ENCODE measurements at places on chromosomes 7 and 10. TPM values are rescaled to one million over a fixed set of nuclear protein-coding genes. Genes with fewer than 3 reads are reported as not detected.

- H3K27ac ChIP-seq, result peak overlapping the region; percentile 49
- no peak overlapping the region for H3K4me3 ChIP-seq
- H3K36me3 ChIP-seq, result no peaks in the 10 kb centered on the region
- no peaks in the 10 kb centered on the region for H3K27me3 ChIP-seq
- no peaks in the 10 kb centered on the region for H3K4me1 ChIP-seq
These were observed 209.2 kb upstream of the FAM3C start for GRCh38 chr7:121605317-121605680.

GRCh38 chr7:46738796-46739195 is 817.7 kb upstream of the IGFBP3 start:
- no peaks in the 10 kb centered on the region for H3K4me1 ChIP-seq
- H3K36me3 ChIP-seq, result no peaks in the 10 kb centered on the region
- H3K4me3 ChIP-seq, result no peak overlapping the region
- H3K27ac ChIP-seq, result no peak overlapping the region
- no peak for DNase-seq

DNA sequence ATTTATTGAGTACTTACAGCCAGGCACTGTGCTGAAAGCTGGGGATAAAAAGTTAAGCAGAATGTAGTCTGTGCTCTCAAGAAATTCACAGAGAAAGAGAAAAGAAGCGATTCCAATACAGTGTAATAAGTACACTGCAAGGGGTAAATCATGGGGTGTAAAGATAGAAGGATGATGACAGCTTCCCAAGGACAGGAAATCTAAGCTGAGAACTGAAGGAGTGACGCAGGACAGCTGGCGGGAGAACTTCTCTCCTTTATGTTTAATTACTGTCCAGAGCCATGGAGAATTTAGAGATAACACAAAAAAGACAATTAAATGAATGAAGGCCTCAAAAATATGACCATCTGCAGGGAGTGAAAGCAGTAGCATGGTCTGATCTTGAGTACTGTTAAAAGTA is 34.8 kb downstream of the C7orf33 start:
- H3K27ac ChIP-seq, result no peak overlapping the region
- peaks cover 4% of the 10 kb centered on the region for H3K27me3 ChIP-seq
- no peaks in the 10 kb centered on the region for H3K4me1 ChIP-seq

- no peaks in the 10 kb centered on the region for H3K4me1 ChIP-seq
- H3K27ac ChIP-seq, result no peak overlapping the region
- H3K36me3 ChIP-seq, result no peaks in the 10 kb centered on the region
- H3K27me3 ChIP-seq, result no peaks in the 10 kb centered on the region
These were observed 133.1 kb downstream of the MAPK8 start for GRCh38 chr10:48439581-48440041.

Gene RPEL1
- total RNA-seq, result not detected
